Fibroblast of gingiva (primary cell): ENCODE measurements at places on chromosomes 7 and 10.

GRCh38 chr10:17343118-17343517, 111.3 kb downstream of the ST8SIA6 start:
- no peak for DNase-seq

- no peak for DNase-seq
These were observed 111.7 kb upstream of the CDK13 start for GRCh38 chr7:39838326-39838725.

- DNase-seq, result no peak
These were observed 84.7 kb upstream of the KDM7A start for GRCh38 chr7:140261522-140261921.

- DNase-seq, result no peak
These were observed 89.6 kb downstream of the COBL start for GRCh38 chr7:51226916-51227535.

- peak; percentile 29 for DNase-seq
These were observed 23.9 kb upstream of the CALD1 start for GRCh38 chr7:134755422-134756022.

DNA sequence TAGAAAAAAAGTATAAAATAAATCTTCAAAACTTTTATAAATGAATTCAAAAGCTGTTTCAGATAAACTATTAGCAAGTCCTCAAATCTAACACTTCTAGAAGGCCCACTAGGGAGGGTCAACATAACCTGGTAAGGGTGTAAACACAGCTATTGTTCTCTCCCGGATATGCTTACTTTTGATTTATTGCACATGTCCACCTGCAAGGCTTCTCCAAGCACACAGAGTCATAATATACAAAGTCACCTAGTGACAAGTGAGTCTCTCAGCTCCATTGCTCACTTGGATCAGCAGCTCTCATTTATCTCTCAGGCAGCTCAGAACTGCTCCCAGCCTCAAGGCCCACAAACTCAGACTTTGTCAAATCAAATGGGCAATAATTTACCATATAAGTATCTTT, 44.0 kb upstream of the COL1A2 start:
- DNase-seq, result no peak

- DNase-seq, result no peak
These were observed 117.3 kb upstream of the TBX20 start for GRCh38 chr7:35371221-35371620.

DNA sequence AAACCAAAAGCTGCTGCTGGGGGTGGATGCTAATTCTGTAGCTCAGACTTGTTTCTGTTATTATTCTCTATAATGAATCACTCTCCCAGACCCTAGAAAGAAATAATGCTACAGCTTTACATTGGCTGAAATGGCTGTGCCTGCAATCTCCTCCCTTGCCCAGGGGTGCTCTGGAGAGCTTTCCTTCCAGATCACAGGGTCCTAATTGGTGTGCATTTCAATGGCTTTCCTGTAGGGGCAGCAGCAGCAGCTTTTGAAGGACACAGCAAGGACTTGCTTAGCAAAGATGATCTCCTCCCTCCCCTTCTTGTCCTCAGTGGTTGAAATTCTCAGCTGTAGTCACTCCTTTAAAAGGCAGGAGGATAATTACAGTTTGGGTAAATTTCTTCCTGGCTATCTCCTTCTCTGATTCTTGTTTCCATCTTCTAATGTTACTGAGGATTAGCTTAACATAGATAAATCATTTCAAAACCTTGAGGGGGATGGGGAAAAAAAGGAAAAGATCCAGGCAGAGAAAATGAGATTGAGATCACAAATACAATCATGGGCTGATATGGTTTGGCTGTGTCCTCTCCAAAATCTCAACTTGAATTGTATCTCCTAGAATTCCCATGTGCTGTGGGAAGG, 120.2 kb upstream of the CTTNBP2 start:
- no peak for DNase-seq

GRCh38 chr7:78090616-78091015, 292.0 kb downstream of the PHTF2 start:
- DNase-seq, result no peak

GRCh38 chr10:75095631-75096030, 15.8 kb upstream of the SAMD8 start:
- no peak for DNase-seq

DNA sequence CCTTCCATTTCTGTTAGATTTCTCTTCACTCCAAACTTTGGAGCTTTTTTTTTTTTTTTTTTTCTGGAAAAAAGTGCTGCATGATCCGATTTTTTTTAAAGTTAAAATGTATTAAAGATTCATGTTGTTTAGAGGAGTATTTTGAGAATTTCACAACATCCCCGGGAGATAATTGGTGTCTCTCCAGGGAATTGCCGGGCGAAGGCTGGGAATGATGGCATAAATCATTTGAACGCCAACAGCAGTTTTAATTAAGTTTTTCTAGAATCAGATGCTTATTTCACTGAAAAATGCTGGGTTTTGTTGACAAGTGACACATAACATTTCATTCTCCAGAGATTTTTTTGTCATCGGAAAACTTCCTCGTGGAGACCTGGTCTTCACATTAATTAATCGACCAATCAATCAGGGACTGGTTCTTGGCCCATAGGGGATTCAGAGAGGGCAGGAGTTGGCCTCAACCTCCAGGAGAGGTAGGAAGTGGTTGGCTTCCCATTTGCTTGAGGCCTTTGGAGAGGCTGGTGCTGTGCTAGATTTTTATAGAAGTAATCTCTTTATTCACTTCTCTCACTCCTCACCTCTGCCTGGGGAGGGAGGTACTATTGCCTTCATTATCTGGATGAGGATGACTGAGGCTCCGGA, 439.4 kb downstream of the TYW1 start:
- DNase-seq, result no peak

GRCh38 chr10:110045772-110046171, 38.0 kb downstream of the ADD3 start:
- no peak for DNase-seq

DNA sequence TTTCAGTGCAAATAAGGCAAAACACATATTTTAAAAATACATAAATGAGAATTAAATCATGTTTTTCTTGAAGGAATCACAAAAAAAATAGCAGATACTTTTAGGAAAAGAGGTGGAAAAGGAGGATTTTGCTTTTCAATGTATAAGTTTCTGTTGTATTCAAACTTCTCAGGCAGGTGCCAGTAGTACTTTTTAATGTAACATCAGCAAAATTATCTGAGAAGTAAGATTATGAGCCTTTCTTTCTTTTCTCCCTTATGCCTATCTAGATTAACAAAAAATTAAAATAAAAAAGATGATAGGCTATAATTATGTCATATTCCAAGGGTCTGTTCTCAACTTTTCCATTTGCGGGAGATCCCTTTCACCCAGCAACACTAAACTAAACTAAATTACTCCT, 2.6 kb downstream of the DRGX start:
- no peak for DNase-seq

GRCh38 chr7:91047636-91048035, 216.6 kb upstream of the FZD1 start:
- no peak for DNase-seq

DNA sequence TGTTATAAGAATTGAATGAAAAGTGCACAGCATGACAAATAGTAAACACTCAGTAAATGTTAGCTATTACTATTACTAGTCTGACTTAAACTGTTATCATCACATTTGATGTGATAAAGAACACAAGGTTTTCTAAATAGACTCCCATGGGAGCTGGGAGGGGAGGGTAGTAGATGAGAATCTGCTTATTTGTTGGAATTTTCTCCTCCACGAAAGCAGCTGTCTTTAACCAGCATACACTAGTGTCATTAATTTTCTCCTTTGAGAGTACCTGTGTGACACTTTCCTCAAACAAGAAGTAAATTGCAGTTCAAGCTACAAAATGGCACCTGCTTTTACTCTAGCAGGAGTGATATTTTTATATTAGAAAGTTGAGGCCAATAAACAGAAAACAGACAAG, 200.1 kb downstream of the SKAP2 start:
- no peak for DNase-seq

DNA sequence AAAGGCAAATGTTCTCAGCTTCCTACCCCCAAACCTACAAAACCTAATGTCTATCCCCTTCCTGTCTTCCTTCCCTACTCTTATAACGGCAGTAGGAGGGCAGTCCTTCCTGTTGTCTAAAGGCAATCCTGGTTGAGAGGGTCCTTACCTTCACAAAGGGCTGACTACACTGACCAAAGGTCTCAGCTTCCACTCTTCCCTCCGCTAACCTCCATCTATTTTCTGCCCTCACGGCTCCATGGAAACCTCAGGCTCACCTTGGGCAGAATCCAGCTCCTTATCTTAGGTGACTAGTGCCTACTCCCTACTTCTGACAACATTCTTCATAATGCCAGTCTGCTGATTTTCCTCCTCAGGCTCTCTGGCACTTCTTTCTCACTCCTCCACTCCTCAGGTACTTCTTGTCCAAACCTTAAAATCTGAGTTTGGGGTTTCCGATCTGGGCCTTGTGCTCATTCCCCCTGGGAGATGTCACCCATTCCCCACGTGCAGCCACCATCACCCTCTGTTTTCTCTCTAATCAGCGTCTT, 542 bp downstream of the FBXL13 start:
- no peak for DNase-seq

- DNase-seq, result peak; percentile 97
These were observed 137.3 kb downstream of the TCF7L2 start for GRCh38 chr10:113087165-113088029.

DNA sequence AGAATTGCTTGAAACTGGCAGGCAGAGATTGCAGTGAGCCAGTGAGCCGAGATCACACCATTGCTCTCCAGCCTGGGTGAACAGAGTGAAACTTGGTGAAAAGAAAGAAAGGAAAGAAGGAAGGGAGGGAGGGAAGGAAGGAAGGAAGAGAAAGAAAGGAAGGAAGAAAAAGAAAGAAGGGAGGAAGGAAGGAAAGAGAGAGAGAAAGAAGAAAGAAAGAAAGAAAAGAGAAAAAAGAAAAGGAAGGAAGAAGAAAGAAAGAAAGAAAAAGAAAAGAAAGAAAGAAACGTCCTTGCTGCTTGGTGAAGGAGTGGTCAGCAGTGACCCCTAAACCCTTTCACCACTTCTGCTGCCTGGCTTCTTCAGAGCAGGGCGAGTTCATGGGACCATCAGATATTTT, 147.1 kb upstream of the MYO3A start:
- no peak for DNase-seq

- DNase-seq, result peak; percentile 65
These were observed 133.4 kb upstream of the ANKRD1 start for GRCh38 chr10:91054325-91054724.

DNA sequence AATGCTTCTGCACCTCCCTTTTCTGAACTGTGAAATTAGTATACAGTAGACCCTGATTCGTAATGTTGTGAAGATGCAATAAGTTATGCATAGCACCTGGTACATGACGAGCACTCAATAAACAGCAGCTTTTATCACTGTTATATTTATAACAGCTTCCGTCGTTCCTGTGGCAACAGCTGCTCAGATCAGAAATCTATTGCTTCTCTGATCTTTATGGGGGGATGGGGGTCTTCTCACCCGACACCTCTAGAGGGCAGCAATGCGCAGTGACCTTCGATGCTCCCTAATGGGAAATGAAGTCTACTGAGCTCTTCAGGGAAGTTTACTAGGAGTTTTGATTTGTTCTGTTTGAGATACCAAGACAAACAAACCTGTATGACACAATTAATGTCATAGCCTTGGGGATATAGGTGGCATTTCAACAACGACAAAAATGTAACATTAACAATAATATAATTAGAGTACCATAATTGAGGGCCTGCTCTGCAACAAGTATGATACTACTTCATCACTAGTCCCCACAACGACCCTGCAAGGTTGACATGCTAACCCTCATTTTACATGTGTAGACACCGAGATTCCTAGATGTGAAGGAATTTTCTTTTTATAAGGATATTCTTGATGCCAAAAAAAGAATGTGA, 289.6 kb downstream of the SFMBT2 start:
- no peak for DNase-seq

DNA sequence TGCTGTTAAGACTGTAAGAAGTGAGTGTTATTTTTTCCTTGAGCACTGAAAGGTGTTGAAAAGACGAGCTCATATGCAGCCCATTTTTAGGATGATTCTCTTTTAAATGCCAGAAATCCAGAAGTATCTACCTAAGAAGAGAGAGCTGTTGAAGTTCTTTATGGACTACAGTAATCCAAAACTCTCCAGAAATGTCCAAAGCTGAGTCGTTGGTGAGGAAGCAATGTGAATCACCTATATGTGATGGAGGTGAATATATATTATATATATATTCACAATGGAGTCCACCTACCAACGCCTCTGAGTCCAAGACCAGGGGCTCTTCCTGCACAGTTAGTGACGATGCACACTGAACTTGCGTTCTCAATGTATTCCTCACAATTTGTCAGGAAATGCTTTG, 252.7 kb upstream of the PITRM1 start:
- no peak for DNase-seq

- no peak for DNase-seq
These were observed 114.3 kb downstream of the LRRN3 start for GRCh38 chr7:111205251-111205650.

- no peak for DNase-seq
These were observed 34.0 kb downstream of the AHCYL2 start for GRCh38 chr7:129258649-129259389.

DNA sequence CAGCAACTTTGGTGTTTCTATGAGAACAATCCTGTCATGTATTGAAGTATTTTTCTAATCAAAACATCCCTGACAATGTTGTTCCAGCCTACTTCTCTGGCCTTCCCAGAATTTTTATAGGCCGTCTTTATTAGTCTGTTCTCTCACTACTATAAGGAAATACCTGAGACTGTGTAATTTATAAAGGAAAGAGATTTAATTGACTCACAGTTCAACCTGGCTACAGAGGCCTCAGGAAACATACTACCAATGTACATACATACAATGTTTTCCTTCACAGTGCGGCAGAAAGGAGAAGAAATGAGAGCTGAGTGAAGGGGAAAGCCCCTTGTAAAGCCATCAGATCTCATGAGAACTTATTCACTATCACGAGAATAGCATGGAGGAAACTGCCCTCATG, 484.7 kb upstream of the PODXL start:
- no peak for DNase-seq

DNA sequence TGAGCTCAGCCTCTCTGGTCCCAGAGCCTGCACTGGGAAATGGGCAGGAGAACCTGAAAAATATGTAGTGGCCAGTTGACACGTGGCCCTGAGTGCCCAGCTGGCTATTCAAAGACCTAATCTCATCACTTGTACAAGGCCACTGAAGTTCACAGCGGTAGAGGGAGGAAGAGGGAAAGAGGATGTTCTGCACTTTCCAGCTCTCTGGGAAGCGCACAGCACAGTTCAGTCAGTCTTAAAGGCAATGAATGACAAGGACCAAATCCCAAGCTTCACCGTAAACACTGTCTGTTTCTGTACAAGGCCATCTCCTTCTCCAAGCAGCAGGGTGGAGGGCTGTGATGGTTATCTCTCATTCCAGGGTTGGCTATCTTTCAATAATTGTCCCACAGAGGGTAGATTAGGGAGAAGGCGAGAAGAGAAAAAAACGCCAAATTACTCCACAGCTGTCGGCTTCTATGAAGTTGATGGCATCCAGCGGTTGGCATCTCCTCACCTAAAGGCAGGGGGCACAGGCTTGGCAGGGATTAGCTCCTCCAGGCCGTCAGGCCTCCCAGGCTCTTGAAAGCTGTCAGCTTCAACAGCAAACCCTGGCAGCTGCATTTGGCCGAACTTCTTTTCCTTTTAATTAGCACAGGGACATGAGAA, 10.6 kb downstream of the SFMBT2 start:
- DNase-seq, result no peak

- DNase-seq, result no peak
These were observed 543.1 kb downstream of the HTR7 start for GRCh38 chr10:90314718-90315117.

GRCh38 chr7:14858410-14858809, 44.1 kb downstream of the DGKB start:
- no peak for DNase-seq

GRCh38 chr10:101878869-101879268, 35.3 kb upstream of the KCNIP2 start:
- no peak for DNase-seq

GRCh38 chr7:22146961-22147512, 201.3 kb upstream of the CDCA7L start:
- peak; percentile 22 for DNase-seq
